ENCODE measurements at places on chromosomes 16 and 17.
A peak's percentile ranks its signal among the peaks of the same experiment; 100 is the strongest.

DNA sequence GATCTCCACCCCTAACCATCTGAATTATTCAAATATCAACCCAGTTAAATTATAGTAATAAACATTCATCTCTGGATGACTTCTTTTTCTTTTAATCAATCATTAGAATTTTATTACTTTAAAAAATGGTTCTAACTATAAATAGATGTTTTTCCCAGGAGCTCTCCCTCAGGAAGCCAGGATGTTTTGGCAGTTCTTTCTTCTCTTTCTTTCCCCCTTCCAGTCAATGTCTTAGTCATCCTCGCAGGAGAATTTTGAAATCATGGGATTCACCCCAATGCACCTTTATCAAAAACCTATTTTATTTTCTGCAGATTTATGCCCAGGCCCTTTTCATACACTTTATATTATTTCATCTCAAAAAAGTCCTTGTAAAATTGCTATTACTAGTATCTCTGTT is 711.6 kb downstream of the CDH11 start:
- H3K36me3 ChIP-seq = no peaks in the 10 kb centered on the region
- H3K4me3 ChIP-seq = no peak overlapping the region
- DNase-seq = no peak
- no peaks in the 10 kb centered on the region for H3K27me3 ChIP-seq
- no peak overlapping the region for H3K27ac ChIP-seq

- no peak overlapping the region for H3K27ac ChIP-seq
- DNase-seq = no peak
- H3K27me3 ChIP-seq = no peaks in the 10 kb centered on the region
- H3K36me3 ChIP-seq = no peaks in the 10 kb centered on the region
These were observed 919.2 kb upstream of the SOX9 start for GRCh38 chr17:71201639-71202038.

GRCh38 chr17:68581863-68582645 is 19.1 kb downstream of the FAM20A start:
- peaks cover 3% of the 10 kb centered on the region for H3K27me3 ChIP-seq
- no peak for DNase-seq
- H3K4me1 ChIP-seq = no peaks in the 10 kb centered on the region
- no peak overlapping the region for H3K27ac ChIP-seq
- H3K36me3 ChIP-seq = no peaks in the 10 kb centered on the region

- peaks cover 2% of the 10 kb centered on the region for H3K27me3 ChIP-seq
- no peaks in the 10 kb centered on the region for H3K4me1 ChIP-seq
- H3K4me3 ChIP-seq = no peak overlapping the region
These were observed 320.8 kb downstream of the CBLN1 start for GRCh38 chr16:48960830-48961229.

DNA sequence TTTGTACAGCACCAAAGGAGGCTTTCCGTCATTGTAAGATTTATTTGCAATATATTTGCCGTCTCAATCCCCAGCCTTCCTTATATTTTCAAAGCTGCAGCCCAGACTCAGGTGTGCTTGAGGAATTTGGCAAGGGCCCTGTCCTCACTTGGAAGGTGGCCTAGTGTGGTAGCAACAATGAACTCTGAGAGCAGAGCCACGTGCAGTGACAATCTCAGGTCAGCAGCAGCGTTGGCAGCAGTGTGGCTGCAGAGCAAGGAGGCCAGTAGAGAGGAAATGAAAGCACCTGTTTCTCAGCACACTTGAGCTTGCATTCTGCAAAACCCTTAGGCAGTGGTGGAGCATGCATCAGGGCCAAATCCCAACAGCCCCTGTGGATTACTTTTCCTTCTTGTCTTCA is 613.5 kb downstream of the RBFOX1 start:
- no peak overlapping the region for H3K27ac ChIP-seq
- no peaks in the 10 kb centered on the region for H3K4me1 ChIP-seq
- no peaks in the 10 kb centered on the region for H3K27me3 ChIP-seq
- no peak for DNase-seq

DNA sequence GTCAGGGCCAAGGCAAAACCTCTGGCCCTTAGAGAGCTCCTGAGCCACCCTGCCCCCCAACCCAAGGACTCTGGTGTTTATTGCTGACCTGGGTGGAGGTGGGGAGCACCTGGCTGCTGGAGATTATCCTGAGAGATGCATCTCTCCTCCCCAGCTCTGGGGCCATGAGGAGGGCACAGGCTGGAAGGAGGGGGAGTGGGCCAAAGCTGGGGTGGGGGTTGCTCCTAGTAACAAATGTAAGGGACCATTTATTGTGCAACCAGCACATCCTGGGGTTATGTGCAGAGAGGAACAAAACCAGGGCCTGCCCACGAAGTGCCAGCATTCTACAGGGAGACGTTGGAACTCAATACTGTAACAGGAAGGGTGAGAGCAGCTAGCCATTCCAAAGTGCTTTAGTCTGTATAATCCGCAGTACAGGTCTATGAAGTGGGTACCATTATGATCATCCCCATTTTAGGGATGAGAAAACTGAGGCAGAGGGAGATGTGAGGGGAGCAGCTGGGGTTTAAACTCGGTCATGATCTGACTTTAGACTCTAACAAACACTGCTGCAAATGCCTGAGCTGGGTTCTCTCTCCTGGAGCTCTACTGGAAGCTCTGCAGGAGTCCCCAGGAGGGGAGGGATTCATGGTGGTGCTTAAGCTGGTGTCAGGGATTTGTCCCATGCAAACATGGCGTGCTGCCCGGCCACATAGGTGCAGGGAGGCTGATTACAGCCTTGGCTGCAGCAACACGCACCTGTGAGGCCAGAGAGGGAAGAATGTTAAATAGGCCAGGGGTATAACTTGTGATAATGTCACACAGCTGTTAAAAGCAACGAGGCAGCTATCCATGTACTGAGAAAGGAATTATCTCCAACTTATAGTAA is 1.4 kb upstream of the RHBDF2 start:
- H3K27ac ChIP-seq = peak overlapping the region; percentile 29
- peaks cover 56% of the 10 kb centered on the region for H3K4me1 ChIP-seq
- H3K27me3 ChIP-seq = no peaks in the 10 kb centered on the region
- DNase-seq = no peak
- no peak overlapping the region for H3K4me3 ChIP-seq

DNA sequence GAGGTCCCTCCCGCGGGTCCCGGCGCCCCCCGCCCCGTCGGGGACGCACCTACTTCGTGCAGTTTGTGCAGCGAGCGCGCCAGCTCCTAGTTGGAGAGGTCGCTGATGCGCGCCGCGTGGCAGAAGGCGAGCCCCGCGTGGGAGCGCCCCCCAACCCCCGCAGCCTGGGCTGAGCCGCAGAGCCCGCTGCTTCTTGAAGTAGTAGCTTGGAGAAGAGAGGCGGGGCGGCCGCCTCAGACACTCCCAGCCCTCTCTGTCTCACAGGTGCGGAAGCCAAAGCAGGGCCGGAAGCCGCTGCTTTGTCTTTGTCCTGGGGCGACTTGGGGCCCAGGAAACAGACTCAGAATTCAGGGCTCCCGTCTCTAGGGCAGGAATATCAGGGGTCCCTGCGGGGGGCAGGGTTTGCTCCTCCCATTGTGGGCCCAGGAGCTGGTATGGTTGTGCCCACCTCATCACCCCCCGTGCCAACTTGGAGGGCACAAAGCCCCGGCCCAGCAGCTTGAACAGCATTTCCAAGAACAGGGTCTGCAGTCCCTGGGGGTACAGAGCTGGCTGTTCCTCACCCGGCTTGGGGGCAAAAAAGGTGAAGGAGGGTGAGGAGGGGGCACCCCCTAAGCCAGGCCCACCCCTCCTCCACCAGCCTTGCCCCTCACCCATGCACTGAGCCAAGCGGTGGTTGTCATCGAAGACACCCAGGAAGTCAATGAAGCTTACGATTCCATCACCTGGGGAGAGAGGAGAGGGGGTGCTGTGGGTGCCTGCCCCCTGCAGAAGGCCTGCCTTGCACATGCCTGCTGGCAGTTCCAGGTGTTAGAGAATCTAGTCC is 13.5 kb downstream of the SPATA32 start:
- peak overlapping the region; percentile 67 for H3K27ac ChIP-seq
- H3K4me1 ChIP-seq = peaks cover 54% of the 10 kb centered on the region
- no peaks in the 10 kb centered on the region for H3K27me3 ChIP-seq
